ENCODE measurements at places on chromosomes 3 and 15. TPM values are rescaled to one million over a fixed set of nuclear protein-coding genes. Genes with fewer than 3 reads are reported as not detected.

GRCh38 chr15:87734571-87735373 is 521.8 kb downstream of the NTRK3 start:
- DNase-seq, result no peak

GRCh38 chr3:136932978-136933772 is 24.6 kb upstream of the IL20RB start:
- DNase-seq, result no peak

DNA sequence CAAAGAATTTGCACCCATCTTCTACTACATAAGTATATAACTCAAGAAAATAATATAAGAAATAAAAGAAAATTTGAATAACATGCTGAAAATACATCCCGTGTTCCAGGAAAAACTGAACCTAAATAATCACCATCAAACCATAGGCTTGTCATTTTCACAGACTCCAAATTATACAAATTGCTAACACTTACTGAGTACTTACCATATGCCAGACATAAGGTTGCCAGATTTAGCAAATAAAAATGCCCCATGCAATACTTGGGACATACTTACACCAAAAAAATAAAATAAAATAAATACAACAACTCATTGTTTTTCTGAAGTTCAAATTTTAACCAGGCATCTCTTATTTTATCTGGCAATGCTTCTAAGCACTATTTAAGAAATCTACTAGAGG is 760.4 kb upstream of the SEMA6D start:
- DNase-seq, result no peak

DNA sequence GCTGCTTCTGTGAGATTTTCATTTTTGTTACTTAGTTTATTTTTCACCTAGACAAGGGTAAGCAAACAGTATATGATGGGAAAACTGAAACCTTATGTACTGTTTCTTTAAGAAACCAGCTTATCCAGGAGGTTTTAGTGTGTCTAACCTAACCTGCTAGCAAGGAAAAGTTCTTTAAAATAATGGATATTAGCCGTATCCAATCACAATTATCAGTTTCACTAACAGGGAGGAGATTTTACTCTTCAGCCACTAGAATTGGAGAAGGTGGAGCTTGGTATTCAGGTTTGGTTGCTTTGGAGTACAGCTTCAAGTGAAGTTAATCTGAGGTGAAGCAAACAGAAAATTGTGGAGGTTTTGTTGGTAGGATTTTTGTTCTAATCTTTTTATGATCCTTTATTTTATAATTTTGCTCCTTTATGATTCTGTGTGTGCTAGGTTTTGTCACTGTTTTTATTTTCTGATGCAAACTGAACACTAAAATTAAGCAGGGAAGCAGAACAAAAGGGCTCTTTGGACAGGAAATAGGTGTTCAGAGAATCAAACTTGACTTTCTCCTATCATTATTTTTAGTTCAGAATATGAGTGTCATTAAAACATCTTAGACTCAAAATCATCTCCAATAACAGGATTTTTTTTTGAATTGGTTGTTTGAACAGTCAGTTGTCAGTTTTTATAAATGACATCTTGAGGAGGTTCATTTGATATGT is 13.0 kb downstream of the ZFAND6 start:
- DNase-seq, result no peak

GRCh38 chr3:111071257-111072030 is at the start of gene NECTIN3:
NECTIN3 (plus strand) TSS chr3:111071816; CDS start chr3:111072018, 202 bp downstream.
- DNase-seq, result peak; percentile 84

The TMEM40 gene
- not detected for total RNA-seq

Measured in activated T-cell treated with anti-CD3 and anti-CD28 coated beads, Interleukin-2, amount 50 U/mL, for 4 hours (primary cell).